ENCODE measurements at places on chromosomes 3 and 15.

DNA sequence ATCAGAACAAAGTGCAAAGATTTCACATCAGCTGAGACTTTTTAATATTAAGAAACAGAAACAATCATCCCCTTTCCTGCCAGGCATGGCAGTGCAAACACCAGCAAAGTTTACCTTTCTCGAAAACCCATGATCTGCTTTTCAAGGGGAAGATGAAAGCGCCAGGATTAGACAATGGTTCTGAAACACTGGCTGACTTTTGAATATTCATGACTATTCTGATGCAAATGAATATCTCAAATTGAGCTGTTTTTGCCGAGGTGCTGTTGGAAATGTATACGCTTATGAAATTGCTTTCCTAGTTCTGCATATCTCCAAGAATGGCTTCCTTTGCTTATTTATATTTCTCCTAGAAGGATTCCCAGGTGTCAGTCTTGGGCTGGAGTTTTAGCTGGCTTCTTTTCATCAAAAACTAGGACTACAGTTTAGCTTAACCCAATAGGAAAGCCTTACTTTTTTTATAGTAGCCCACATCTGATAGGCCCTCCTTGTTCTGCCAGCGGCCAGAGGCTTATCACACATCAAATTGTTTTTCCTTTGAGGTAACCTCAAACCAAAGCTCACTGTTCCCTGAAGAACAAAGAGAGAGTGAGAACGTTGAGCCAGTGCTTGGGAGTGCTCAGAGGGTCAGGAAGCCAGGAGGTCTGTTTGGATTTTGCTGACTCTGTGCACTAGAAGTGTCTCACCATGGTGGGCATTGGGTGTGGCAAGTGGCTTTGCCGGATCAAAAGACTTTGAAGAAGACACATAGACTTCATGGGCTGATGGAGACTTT lies 74.0 kb upstream of the PLCL2 start:
- DNase-seq, result no peak

GRCh38 chr3:70110066-70110465 lies 110.5 kb downstream of the SAMMSON start:
- no peak for DNase-seq

DNA sequence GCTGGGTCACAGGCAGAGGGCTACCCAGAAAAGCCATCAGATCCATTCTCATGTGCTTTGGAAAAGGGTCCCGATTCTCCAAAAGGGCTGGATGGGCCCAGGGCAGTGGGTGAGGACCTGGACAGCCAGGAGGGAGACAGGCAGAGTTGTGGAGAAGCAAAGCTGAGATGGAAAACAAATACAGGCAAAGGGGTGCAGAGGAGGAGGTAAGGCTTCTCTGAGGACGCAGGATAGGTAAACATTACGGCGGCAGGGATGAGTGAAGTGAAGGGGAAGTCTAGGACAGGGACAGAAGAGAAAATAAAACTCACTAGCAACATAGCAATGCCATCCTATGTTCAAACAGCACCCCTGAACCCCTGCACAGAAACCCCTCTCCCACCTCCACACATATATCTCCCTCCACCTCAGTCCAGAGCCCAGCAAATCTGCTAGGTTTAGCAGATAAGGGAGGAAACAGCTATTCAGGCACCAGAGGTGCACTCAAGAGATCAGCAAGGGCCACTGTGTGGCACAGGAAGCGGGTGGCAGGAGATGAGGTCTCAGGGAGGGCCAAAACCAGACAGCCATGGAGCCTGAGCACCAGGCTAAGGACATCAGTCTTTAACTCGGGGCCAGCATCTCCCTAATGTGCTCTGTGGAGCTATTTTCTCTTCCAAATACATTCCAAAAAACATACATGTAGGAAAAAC lies 51.3 kb downstream of the HOMER2 start:
- no peak for DNase-seq

DNA sequence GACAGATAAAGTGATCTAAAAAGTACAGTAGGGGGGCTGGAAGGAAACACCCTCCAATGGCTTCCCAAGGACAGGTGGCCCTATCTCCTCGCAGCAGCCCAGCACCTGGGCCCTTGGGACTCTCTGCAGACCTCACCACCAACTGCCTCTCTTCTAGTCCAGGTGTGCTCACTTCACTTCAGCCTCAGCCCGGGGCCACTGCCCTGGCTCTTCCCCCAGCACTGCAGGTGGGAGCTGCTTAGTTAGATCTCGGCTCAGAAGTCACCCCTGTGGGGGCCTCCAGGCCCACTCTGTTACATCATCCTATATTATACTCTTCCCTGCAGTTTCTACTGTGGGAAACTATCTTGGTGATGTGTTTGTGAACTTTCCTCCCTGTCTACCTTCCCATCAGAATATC lies 2.0 kb downstream of the KLF15 start:
- no peak for DNase-seq

DNA sequence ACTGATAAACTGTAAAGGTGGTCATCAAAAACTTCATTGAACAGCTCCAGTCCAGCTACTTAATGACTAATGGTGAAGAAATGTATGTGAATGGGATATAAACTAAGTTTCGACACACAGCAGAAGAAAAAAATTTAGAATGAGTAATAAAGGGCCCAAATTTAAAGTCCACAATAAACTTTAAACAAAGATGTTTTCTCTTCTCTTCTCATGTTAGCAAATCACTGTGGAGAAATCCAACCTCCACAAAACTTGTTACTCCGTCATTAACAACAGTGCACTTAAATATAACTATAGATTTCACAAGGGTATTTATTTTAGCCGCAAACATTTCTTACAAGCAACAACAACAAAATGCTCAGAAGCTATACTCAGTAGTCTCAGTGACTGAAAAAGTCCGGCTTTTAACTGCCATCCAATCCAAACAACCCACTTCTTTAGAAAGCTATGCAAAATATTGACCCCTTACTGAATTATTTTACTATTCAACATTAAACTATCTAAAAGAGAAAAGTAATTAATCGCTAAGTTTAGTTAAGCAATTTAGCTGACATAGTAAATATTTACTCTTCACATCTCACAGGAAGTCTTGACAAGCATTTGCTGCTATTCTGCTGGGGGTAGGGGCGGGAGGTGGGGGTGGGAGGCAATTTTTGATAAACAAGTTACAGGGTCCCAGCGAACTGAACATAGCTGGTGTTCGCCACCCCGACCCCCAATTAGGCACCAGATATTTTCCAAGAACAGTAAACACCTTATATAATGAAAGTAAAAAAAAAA lies 2.4 kb downstream of the IGF2BP2 start:
- no peak for DNase-seq

DNA sequence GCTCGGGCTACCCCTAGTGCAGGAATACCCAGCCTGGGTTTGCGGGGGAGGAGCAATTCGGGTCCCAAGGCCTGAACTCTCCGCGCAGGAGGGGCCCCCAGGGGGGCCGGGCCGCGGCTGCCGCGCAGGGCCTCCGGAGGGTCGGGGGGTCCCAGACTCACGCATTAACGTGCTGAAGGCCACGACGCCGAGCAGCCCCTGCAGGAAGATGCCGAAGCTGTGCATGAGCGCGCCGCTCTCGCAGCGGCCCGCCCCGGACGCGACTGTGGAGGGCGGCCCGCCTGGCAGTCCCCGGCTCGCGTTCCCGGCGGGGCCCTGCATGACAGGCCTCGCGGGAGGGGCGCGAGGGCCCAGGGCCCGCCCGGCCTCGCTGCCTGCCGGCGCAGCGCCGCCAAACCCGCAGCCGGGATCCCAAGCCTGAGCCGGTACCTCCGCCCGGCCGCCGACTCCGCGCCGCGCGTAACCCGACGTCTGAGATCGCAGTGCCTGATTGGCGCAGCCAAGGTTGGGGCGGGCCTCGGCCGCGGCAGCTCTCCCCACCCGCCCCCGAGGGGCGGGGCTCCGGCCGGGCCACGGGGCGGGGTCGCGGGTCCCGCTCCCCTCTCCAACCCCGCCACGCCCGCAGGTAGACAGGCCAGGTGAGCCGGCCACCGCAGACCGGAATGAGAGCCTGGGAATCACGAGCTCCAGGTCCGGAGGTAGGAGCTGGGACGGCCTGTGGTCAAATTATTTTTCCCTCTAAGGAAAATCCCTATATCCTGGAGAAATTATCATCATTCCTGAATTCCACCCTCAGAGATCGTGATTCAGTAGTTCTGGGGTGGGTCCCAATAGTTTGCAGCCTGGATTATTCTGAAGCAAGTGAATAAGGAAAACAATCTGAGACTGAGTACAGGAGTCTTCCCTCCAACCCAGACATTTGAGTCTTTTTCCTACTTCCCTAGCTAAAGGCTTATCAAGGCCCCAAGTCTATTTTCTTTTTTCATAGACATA lies at the start of gene STIMATE:
Gene STIMATE (minus strand): TSS at position 419 of the 993 bp plus-strand sequence. CDS start 98 bp downstream, at position 321.
- peak; percentile 78 for DNase-seq
